ENCODE measurements at places on chromosomes 6 and 20.

DNA sequence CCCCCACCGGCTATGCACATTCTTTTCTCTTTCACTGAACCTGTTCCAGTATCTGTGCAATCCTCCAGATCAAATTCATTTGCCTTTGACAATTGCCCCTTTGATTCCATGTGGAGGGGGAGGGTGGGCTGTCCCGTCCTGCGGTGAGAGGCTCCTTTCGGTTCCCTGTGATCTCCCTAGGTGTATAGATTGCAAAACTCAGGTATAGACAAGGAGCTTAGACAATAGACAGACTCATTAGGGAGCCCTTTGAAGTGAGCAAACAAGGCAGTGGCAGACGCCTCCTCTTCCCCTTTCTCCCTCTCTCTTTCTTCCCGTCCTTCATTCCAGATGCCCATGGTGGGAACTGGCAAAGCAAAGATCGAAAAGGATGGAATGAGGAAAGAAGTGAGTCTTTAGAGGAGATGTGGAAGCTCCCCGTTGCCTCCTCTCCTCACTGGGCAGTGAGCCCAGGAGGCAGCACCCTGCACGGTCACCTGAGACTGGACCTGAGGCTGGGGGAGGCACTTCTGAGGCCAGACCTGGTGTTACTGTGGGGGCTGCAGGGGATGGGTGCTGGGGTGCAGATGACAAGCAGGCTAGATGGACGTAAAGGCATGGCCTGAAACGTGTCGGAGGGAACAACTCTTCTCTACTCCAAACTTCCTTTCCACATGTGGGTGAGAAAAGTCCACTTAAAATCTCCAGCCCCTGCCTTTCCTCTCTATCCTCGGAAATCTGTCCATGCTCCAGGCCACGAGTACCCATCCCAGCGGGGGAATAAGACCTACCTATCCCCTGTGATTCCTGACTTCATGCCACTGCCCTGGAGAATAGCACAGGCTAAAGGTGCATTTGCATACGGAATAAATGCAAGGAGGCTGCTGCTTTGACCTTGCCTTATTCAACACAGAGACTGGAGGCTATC lies 256.6 kb upstream of the FOXQ1 start:
- peak; percentile 41 for DNase-seq

DNA sequence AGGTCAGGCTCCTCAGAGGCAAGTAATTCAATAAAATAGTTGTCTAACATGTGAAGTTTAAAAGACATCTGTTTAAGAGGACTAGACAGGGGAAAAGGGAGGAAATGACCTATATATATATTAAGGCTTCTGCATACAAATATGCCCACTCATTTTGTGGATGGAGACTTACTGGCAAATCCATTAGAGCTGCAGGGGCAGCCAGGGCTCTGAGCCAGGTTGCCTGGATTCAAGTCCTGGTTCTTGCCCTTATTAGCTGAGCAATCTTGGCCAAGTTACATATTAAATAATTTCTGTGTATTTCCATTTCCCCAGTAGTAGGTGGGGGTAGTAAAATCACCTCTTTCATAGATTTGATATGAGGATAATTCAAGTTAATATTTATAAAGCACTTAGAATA lies 287.0 kb upstream of the RIMS1 start:
- DNase-seq = no peak

DNA sequence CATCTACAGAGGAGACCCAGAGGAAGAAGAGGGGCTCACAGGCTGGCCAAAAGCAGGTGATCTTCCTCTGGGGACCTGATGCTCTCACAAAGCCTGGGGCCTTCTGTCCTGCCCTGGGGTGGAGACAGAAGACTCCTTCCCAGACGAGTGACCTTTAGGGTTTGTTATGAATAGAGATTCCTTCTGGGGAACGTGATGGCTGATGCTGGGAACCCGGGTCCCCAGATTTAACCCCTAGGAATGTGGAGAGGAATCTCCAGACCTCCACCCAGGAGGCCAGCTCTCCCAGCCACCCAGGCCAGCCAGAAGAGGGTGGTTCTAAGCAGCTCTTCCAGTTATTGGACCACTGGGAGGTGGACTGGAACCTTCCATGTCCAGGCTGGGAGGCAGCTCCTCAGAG lies 16.8 kb upstream of the CCN5 start:
- DNase-seq = no peak

GRCh38 chr20:47024461-47024937 lies 129.9 kb downstream of the EYA2 start:
- no peak for DNase-seq

DNA sequence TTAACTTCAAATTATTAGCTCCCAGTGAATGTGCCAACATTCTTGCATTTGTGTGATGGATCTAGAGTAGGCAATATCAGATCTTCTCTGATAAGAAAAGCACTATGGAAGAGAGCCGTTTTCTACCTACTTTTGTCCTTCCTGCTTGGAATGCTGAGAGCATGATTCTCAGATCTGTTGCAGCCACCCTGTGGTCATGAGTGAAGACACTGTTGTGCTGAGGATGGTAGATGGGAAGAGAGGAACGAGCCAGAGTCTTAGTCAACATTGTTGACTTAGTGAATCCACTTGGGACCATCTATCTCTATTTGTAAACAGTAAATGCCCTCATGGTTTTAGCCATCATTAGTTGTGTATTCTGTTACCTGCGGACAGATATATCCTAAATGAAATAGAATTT lies 202.6 kb downstream of the CD109 start:
- DNase-seq = no peak

DNA sequence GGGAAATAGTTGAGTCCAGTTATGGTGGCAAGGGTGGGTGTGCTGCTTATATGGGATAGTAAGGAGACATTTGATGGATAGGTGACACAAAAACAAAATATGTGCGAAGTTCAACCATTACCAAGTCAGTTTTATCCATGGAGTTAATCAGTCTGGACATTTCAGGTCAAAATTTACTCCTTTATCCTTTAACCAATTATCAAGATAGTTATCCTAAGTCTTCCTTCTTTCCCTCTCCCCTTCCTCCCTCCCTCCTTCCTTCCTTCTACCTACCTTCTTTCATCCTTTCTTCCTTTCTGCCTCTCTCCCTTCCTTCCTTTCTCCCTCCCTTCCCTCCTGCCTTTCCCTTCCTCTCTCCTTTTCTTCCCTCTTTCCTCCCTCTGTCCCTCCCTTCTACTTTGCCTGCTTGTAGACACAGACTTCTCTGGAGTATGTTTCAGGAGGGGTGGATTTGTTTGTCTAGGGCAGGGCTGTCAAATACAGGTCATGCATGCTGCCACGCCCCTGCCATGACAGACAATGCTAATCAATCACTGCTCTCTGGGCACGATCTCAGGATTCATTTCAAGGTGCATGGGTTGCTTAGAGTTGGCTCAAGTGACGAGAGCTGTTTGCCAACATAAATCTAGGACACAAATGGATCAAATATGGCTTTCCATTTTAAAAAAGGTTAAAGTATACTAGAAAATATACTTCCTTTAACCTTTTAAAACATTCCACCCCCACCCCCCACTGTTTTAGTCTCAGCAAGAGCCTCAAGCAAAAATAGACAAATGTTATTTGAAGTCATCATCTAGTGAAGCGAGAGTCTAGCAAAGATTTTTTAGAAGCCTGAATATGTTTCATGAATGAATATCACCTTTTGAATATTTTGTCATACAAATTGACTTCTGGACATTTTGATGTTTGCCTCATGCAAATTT lies 281.6 kb upstream of the CITED2 start:
- peak; percentile 23 for DNase-seq

GRCh38 chr6:90226257-90226656 lies 70.4 kb downstream of the BACH2 start:
- no peak for DNase-seq

DNA sequence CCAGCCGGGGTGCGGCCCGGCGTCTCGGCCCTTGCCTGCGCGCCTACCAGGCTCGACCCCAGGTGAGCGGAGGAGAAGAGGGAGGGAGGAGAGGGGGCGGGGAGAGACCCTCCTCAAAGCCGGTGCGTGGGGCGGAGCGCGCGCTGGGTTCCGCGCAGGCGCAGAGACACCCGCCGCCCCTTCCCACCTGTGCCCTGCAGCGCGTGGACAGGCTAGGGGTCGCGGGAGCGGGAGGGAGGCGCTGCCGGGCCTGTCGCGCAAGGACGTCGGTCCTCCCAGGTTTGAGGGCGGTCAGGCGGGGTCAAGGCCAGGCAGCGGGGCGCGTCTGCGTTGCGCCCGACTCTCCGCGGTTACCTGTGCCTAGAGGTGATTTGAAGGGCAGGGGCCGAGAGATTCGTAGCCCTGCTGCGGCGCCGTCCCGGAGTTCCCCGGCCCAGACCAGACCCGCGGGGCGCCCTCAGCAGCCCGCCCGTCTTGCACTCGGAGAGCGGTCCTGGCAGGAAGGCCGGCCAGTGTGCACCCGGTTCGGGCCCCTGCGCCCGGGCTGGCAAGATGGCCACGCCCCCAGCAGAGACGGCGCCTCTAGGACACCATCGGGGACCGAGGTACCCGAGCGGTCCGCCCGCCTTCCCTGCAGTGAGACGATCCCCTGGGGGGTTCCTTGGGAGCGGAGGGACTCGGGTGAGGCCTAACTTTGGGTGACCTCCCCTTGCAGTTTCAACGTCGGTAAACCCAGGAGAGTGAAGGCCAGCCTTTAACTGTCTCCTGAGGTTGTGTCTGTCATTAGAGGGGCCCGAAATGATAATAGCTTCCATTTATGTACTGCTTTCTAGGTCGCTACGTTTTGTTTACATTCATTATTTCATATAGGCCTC lies 546 bp downstream of the C6orf136 start:
- peak; percentile 37 for DNase-seq

DNA sequence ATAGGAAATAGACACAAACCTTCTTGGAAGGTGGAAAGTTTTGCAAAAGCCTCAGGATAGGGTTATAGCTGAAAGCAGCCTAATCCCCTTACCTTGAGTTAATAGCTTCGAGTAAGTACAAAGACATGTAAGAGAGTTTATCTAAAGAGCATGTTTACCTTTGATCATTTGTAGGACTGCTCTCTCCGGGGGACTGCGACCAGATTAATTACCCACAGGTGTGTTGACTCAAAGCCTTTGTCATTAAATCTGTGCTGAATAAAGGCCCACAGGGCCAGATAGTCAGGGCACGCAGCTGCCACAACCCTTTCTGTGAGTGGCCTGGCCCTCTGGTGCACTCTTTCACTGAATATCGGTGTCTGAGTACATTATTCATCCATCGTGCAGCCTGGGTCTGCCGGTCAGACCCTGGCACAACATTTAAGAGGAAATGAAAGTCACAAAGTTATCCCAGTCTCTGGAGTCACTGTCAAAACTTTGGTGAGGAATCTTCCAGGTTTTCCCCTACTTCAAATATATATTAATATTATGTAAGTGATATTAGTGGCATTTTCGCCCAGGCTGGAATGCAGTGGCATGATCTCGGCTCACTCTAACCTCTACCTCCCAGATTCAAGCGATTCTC lies 5.4 kb upstream of the MICA start:
- no peak for DNase-seq

DNA sequence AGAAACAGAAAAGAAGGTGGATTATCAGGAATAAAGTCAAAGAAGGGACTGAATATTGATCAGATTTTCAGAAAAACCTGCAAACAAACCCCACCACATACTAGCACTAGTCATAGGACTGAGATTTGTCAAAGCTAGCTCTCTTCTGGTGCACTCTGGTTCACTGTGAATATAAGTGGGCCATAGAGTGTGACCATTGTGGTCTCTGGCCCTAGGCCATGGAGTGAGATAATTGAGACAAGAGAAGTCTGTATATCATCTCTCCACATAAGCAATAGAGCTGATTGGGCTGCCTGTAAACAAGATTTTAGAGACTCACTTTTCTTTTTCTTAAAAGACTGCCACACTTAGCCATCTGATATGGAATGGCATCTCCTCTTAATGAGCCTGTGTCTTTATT lies 247.2 kb downstream of the LAMA2 start:
- no peak for DNase-seq

- no peak for DNase-seq
These were observed 93.3 kb downstream of the KCNQ5 start for GRCh38 chr6:72715119-72715518.

DNA sequence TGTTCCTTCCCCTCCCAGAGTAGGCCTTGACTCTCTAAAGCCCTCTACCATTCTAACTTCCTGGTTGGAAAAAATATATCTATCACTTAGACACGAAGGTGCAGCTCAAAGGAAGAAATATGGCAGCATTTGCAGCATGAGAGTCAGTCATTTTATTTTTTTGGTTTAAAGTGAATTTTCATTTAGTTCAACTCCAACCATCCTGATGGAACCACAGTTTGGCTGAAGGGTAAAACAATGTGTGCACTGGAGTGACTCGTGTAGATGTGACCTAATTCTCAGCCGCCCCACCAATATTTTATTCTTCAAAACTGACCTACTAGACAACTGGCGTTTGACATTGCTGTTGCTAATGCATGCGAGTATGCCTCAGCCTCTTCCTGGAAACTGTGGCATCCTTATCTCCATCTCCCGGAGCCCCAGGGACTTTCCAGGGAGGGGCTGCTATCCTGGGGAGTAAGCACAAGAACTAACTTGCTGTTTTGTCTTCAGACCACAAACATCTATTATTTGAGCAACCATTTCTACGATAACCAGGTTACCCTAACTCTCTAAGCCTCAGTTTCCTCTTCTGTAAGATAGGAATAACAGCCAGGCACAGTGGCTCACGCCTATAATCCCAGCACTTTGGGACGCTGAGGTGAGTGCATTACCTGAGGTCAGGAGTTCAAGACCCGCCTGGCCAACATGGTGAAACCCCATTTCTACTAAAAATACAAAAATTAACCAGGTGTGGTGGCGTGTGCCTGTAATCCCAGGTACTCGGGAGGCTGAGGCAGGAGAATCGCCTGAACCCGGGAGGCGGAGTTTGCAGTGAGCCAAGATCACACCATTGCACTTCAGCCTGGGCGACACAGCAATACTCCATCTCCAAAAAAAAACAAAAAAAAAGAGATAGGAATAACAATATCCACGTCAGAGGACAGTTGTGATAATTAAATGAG lies 148.7 kb upstream of the JARID2 start:
- no peak for DNase-seq

- DNase-seq = no peak
These were observed 5.1 kb upstream of the GTSF1L start for GRCh38 chr20:43731927-43732326.

- DNase-seq = peak; percentile 12
These were observed 40.8 kb downstream of the ZFAND3 start for GRCh38 chr6:37860226-37860839.

DNA sequence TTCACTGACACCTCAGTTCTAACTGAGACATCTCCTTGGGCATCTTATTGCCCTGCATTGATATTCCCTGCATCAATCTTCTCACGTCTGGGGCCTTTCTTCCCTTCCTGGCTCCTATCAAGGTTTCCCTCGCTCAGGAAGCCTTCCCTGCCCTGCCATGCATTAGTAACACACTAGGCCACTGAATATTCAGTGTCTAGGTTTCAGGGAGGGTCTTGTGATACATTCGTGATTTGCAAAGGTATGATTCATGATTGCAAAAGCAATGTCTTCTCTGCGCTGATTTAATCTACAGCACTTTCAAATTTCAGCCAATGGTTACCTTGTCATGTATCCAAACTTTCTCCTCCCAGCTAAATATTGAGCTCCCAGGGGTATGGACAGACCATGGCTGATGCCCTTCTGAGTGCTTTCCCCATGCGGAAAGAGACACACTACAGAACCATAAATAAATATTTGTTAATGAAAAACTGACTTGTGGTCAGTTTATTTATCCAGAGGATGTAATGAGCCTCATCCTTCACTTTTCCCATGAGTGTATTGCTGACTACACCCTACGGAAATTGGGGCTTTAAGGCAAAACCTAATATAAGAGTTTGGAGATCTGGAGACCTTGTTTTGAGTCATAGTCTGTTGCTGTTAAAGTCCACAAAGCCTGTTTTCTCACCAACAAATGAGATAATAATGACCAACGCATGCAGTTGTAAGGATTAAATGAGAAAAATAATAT lies 21.6 kb upstream of the PCSK2 start:
- DNase-seq = no peak

Data from HCT116 (cell line).